ENCODE measurements at places on chromosomes 7 and 10.

DNA sequence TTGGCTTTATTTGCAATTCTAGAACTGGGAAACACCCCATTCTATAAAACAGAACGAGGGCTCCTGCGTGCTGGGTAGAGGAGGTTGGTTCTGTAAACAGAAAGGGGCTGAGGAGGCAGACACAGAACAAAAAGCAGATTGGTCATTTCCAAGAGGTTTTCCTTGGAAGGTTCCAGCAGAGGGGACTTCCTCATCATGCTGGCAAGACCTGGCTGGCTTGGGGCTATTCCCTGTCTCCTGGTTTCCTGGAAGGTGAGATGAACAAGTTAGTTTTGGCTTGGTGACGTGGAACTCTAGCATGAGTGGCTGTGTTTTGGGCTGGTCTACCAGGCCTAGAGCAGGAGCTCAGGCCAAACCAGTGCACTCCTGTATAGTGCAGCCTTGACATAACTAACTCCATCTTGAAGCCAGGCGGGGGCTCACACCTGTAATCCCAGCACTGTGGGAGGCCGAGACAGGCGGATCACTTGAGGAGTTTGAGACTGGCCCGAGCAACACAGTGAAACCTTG, 26.1 kb upstream of the DNAJB6 start:
- DNase-seq = no peak

DNA sequence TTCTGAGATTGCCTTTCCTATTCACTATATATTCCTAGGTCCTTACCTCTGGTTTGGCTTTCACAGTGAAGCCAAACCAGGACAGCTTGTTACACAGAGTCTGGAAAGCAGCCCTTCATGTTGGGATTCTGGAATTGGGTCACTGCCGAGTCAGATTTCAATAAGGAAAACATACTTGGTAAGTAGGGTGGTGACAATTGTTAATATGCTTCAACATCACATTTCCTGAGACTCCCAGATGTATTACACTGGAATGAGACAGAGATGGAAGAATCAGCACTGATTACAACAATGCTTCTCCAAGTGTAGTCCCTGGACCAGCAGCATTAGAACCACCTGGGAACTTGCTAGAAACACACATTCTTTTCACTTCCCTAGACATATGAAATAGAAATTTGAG, 268.9 kb upstream of the SEMA3C start:
- DNase-seq = no peak

- no peak for DNase-seq
Observed at GRCh38 chr10:22568928-22569327, 145.4 kb downstream of the PIP4K2A start.

DNA sequence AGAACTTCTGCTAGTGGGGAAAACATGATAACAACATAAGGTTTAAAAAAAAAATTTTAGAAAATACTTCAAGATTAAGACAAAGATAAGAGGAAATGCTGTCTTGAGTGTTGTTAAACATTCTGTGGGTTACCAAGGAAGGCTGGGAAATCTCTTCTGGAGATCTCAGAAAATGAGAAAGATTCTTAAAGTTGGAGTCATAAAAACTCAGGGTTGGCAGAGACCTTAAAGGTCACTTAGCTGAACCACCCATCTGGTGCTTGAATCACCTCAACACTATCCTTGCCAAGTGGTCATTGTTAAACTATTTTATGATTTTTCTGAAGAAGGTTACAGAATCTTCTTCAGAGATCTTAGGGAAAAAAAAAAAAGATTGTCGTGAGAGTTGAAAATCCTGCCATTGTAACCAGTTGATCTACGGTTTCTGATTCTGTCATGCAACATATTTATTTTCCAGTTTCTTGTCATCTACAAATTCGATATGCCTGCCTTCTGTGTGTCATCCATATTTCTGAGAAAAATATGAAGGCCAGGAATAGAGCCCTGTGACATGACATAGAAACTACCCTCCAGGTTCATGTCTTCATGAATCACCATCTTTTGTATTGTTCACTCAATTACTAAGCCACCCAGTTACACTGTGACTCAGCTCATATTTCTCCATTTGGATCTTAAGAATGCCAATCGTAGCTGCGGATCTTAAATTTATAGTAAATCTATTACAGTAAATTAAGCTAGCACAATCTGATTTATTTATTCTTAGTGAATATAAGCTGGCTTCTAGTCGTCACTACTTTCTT, 179.2 kb downstream of the ST7 start:
- DNase-seq = no peak

GRCh38 chr7:108327353-108327752, 128.9 kb downstream of the NRCAM start:
- no peak for DNase-seq

- DNase-seq = no peak
Observed at GRCh38 chr10:4804465-4804864, 21.5 kb upstream of the AKR1E2 start.

DNA sequence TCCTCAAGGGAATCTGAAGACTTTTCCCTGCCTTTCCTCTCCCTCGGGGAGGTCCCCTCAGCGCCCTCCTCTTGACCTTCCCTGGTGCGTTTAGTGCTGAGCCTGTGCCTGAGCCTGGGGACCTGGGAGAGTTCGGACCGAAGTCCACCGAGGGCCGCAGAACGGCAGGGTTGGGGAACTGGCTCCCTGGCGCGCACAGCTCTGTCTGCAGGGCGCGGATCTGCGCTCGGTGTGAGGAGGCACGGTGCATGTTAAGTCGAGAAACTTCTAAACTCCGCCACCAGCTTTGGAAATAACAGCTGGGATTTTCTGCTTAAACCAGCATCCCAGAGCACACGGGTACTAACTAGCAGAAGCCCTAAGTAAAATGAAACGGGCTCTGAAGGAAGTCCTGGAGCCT, 44.2 kb upstream of the SLC29A4 start:
- DNase-seq = no peak

- no peak for DNase-seq
Observed at GRCh38 chr10:85719408-85719807, 647.2 kb downstream of the GRID1 start.

- no peak for DNase-seq
Observed at GRCh38 chr10:84007482-84007881, 131.8 kb upstream of the GHITM start.

GRCh38 chr10:123429706-123430221, 236.4 kb upstream of the GPR26 start:
- peak; percentile 8 for DNase-seq

DNA sequence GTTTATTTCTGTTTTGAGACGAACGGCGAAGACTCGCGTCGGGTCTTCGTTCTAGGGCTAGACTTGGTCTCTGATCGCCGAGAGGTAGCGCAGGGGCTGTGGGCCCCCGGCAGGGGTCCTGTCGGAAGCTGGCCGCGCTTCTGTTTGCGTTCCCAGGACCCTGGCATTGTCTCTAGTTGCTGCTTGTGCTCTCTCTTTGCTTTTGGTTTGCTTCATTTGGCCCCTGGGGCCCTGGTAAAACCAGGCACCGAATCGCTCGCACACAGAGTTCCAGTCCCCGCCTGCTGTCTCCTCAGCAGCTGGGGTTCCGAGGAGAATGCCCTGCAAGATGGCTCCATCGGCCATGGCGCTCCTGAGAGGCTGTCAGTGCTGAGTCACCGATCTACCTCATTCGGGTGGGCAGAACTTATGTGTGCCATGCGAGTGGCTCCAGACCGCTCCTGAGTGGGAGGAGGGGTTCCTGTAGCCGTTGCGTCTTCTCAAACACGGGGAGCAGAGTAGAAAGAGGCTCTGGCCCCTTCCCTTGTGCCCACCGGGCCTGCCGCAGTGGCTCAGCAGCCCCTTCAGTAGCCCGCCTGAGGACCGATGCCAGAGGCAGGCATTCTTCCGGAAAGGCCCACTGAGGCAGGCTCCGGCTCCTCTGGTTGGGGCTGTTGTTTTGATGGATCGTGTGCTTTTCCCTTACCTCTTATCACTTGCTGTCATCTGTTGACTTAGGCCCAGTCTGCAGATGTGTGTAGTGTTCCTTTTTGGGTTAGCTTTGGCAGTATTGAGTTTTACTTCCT, 826 bp downstream of the CHPF2 start:
- peak; percentile 40 for DNase-seq

- no peak for DNase-seq
Observed at GRCh38 chr7:144784441-144784840, 51.4 kb downstream of the TPK1 start.

DNA sequence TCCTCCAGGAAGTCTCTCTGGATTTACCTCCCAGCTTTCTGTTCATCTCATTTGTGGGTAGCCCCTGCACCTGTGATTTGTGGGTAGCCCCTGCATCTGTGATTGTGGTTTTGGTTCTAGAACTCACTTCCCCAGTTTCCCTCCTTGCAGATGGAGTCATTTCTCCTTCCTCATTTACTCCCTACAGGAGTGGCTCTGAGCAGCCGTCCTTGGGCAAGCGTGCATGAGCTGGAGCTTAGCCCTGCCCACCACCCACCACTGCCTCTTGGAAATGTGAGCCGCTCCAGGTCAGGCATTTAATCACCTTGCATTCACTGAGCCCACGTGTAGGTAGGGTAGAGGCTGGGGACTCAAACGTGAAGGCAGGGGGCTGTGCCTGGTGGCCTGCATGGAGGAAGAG, 8.2 kb downstream of the COL26A1 start:
- no peak for DNase-seq

DNA sequence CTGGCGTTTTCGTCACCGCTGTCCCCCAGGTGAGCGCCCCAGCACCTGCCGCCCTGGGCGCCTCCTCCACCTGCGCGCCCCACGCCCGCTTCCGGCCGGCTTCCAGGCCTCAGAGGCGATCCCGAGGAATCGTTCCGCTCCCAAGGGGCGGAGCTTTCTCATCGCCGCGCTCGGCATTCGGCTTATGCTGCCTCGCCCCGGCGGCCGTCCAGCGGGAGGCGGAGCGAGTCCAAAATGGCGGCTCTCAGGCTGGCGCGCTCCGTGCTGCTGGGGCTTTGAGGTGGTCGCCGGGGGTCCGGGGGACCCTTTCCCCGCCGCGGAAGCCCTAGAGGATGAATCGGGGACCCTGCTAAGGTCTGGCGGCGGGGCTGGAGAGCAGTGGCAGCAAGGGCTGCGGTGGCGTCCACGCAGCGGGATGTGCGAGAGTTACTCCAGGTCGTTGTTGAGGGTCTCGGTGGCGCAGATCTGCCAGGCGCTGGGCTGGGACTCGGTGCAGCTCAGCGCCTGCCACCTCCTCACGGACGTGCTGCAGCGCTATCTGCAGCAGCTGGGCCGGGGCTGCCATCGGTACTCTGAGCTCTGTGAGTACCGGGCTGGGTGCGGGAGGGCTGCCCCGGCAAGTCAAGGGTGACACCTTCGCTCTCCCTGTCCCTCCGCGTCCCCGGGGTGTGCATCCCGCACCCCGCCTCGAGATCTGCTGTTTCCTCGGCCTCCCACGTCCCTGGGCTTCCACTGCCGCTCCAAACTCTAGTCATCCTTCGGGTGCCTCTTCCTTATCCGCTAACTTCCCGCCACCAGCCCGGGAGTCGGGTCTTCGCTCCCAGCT, at the start of gene TAF3:
Gene TAF3, plus strand, starts transcription at position 211 of the 826 bp plus-strand sequence. Its CDS starts 205 bp downstream, at position 416.
- peak; percentile 96 for DNase-seq

DNA sequence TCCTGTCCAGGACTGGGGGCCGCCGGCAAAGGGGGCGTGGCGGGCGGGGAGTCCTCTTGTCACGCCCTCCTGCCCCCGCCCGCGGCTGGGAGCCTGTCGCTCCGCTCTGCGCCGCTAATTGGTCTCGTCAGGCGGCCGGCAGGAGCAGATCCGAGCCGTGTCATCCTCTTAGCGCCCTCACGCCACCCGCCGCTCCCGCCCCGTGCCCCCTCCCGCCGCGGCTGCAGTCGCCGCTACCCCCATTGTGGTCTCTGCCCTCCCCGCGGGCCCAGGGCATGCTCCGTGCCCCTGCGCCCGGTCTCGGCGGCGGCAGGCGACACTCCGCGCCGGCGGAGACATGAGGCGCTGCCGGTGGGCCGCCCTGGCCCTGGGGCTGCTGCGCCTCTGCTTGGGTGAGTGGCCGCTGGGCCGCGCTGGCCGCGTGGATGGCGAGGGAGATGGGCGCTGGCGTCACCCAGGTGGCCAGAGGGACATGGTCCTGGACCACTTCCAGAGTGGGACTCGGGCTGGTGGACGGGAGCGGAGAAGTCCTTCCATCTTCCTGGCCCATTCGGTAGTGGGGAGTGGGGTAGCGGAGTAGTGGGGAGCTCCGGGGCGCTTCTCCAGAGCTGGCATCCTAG, at the start of gene CDHR1:
Gene CDHR1, plus strand, starts transcription at position 114 of the 620 bp plus-strand sequence. Its CDS starts 224 bp downstream, at position 338.
- DNase-seq = peak; percentile 27

DNA sequence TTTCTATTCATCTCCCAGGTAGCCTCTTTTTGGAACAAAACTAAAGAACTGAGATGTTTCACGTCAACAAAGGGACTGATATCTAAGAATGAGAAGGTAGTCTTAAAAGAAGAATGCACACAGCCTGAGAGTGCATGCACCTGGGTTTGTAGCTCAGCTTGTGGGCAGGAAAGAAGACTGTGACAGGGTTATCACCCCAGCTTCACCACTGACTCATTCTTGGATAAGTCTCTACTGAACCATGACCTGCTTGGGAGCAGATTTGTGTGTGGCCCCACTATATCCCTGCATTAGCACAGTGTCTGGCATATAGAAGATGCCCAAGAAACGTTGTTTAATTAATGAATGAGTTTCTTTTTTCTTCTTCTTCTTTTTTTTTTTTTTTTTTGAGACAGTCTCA, 187.5 kb downstream of the GPAM start:
- DNase-seq = no peak

DNA sequence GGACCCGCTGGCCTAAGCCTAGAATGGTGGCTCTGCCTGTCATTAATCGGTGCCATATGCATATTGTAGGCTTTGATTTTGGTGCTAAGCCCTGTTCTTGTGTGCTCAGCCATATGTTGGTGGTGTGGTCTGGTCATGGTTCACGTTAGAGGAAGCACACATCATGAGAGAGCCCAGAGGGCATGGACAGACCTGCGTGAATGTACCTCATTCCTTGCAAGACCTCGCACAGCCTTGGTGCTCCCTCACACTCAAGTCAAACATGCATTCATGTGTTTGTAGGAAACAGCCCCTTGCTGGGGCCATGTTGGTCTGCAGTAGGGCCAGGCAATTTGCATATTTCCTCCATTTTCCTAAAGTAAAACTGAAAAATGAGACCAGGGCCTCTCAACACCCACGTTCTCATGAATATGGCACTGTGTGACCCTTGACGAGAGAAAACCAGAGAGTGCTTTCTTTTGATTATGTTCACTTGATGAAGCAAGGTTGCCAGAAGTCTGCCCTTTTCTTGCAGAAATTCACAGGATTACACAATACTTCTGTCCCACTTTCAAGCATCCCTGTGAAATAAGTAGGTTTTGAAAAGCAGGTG, 268.7 kb downstream of the CELF2 start:
- no peak for DNase-seq

DNA sequence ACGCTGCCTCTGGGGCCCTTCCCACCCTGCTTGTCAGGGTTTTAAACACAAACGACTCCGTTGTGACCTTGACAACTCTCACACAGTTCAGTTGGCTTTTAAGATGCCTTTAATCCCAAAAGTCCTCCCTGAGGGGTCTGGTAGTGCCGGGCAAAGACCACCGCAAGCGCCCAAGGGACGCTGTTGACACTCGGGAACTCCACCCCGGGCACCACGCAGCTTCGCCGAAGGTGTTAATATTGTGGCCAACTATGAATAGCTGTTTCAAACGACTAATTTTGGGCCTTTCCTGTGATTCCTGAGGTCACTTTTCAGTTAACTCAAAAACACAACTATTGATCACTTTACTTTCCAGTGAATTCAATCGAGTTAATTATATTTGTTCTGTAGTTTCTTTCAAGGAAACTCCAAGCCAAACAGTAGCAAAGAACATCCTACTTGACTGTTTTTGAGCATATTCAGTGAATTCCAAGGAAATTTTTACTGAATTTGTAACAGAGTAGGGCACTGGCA, 958 bp upstream of the ESYT2 start:
- no peak for DNase-seq

- DNase-seq = no peak
Observed at GRCh38 chr10:70280099-70280498, 3.7 kb downstream of the NPFFR1 start.

- DNase-seq = no peak
Observed at GRCh38 chr7:11786186-11786585, 45.8 kb downstream of the THSD7A start.

Data from A673 (cell line).